Stimulated activated CD8-positive, alpha-beta memory T cell treated with anti-CD3 and anti-CD28 coated beads, Interleukin-7, amount 100 ng/mL, for 48 hours (primary cell): ENCODE measurements at places on chromosomes 2 and 18.

GRCh38 chr2:174334781-174335251 lies at the start of gene SP9:
Gene SP9 (plus strand): TSS chr2:174334954. CDS start chr2:174335093, 139 bp downstream.
- no peak for DNase-seq

DNA sequence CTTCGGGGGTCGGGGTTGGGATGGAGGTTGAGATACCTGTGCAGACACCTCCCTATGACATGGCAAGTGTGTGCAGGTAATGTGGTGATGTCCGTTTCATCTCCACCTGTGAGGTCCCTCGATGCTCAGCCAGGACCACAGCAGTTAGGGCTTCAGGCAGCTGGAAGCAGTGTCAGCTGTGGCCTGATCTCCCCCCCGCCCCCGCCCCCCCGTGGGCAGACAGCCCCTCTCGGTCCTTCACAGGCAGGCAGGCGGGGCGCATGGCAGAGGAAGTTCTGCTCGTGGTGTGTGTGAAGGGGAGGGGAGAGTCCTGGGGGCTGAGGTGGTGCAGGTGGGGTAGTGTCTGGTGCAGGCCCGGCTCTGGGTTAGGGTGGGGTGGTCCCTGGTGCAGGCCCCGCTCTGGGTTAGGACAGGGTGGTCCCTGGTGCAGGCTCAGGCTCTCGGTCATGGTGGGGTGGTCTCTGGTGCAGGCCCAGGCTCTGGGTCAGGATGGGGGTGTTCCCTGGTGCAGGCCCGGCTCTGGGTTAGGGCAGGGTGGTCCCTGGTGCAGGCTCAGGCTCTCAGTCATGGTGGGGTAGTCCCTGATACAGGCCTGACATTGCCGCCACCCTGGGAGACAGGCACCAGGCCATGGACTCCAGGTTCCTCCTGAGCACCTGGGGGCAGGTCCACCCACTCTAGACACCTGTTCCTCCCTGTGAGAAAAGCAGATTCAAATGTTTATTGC lies 94.3 kb downstream of the NFATC1 start:
- DNase-seq = no peak

DNA sequence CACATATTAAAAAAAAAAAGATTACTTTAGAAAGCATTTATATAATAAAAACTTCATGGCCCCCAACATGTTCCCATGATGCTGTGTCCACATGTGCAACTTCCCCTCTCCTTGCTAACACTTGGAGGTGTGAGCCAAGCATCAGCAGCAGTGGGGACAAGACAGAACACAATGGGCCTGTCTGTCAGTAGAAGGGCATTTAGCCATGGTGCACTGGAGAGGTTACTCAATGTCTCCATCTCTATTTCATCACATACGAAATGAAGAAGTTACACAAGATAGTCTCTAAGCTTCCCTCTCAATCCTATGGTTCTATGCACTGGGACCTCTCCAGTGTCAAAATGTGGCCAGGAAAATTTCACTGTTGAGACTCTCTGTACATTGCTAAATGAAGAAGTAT lies 2.5 kb downstream of the VIT start:
- no peak for DNase-seq

GRCh38 chr2:112699984-112700667 lies 20.7 kb upstream of the NT5DC4 start:
- no peak for DNase-seq

- no peak for DNase-seq
Observed at GRCh38 chr18:28771849-28772248, 594.9 kb upstream of the CDH2 start.

- DNase-seq = no peak
Observed at GRCh38 chr18:57583297-57583835, 3.1 kb downstream of the FECH start.

- no peak for DNase-seq
Observed at GRCh38 chr18:47737956-47738355, 192.5 kb downstream of the SMAD2 start.

DNA sequence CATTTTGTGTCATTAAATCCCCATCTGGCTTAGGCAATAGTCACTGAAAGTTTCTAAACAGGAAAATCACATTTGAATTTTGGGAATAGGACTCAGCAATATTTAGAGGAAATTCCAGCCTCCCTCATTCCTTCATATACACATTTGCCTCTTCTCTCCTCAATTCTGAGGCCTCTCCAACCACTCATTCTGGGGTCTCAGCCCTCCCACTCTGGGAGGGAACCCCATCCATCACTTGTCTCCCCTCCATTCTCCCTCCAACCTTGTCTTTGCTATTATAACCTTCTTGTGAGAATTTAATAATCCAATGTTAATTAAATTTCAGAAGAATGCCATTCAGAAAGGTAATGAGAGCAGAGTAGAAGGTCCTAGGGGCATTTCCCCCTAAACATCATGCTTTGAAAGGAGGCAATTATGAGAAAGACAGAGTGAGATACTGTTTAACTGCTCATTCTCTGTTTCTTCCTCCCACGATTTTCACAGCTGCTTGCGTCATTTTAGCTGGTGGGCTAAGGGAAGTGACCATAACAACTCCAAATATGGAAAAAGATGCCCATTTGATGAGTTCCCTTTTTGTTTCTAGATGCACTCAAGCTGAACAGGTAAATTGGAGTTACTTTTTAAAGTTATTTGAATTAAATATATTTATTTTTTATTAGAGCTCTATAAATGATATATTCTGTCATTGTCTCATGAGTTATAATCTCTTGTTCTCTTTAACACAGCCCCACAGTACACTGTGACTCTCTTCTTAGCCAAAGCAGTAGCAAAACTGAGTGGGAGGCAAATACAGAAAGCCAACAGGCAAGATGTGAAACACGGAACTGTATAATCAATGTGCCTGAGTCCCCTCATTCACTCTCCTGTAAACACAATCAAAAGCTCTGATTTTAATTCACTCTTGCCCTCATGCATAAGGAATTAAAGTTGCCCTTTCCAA lies 135.1 kb downstream of the DLGAP1 start:
- no peak for DNase-seq

GRCh38 chr18:7373441-7373840 lies 142.6 kb downstream of the LRRC30 start:
- no peak for DNase-seq

GRCh38 chr2:26682155-26682554 lies 10.4 kb upstream of the KCNK3 start:
- DNase-seq = no peak

GRCh38 chr2:231029563-231029962 lies 7.8 kb upstream of the C2orf72 start:
- no peak for DNase-seq

- DNase-seq = no peak
Observed at GRCh38 chr2:158756331-158756730, 38.8 kb upstream of the DAPL1 start.

GRCh38 chr18:28248653-28249052 lies 71.7 kb upstream of the CDH2 start:
- DNase-seq = no peak

DNA sequence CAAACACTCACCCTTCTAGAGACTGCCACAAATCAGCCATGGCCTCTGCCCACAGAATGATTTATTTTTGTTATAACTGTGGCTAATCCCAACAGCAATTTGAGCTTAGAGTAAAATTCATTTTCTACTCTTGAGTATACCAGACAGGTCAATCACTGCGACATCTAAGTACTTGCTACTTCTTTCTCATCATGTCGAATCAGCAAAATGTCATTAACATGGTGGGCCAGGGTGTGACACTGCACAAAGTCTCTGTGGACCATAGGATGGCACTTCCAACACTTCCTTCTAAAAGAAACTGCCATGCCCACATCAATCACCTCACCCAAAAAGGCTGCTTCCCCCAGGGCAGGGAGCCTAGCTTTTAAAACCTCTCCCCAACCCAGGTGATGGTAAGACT lies 64.4 kb downstream of the KCNG3 start:
- DNase-seq = no peak

DNA sequence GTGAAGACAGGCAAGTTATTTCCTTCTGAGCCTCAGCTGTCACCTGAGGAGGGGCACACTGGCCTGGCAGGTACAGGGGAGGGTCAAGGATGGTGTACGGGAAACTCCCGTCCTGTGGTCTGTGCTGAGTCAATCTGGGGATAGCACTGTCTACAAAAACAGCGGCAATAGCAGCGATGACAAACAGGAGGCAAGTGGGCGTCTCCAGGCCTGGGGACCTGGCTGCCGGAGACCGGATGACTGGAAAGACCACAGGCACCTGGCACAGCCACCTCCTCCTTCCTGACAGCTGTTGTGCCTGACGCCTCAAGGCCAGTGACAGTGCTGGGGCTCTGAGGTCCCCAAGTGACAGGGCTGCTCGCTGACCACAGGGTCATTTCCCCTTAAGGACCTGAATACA lies 202.1 kb upstream of the HS6ST1 start:
- peak; percentile 17 for DNase-seq

- no peak for DNase-seq
Observed at GRCh38 chr2:213316001-213316735, 31.9 kb downstream of the SPAG16 start.

- no peak for DNase-seq
Observed at GRCh38 chr2:7593360-7593759, 676.1 kb downstream of the RNF144A start.

GRCh38 chr2:127373362-127374083 lies 14.3 kb downstream of the MAP3K2 start:
- no peak for DNase-seq

DNA sequence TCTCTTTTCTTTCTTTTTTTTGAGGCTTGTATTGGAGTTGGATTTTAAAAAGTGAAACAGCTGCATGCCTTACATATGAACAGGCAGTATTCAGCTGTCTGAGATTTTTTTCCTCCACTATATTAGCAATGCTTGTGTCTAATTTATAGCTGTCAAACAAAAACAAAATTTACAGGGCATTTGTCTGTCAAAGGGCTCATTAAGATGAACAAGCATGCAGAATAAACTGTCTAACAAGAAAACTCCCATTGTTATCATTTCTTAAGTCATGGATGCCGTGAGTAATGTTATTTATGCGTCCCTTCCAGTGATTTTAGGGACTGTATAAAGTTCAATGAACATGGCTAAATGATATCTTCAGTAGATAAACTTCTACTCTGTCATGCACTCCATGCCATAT lies 674.7 kb downstream of the PLCL1 start:
- no peak for DNase-seq

DNA sequence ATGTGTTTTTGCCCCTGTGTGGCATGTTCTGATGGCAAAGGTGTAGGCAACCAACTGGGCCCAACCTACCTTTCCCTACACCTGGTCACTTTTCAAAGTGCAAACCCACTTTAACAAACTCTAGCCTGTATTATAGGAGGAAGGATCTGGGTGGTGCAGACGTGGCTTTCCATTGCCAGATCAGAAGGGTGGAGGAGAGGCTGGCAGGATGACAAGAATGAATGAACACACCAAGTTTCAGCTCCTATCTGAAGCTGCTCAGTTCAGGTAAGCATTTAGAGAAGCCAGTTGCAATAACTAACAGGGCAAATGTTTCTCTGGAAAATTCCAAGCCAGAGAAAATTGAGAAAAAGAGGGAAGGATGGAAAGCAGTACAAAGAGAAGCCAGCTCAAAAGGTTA lies 707 bp upstream of the SERPINB7 start:
- no peak for DNase-seq

GRCh38 chr18:21330122-21330701 lies 88.2 kb downstream of the GREB1L start:
- no peak for DNase-seq

- no peak for DNase-seq
Observed at GRCh38 chr2:42930025-42930581, 137.7 kb upstream of the HAAO start.

DNA sequence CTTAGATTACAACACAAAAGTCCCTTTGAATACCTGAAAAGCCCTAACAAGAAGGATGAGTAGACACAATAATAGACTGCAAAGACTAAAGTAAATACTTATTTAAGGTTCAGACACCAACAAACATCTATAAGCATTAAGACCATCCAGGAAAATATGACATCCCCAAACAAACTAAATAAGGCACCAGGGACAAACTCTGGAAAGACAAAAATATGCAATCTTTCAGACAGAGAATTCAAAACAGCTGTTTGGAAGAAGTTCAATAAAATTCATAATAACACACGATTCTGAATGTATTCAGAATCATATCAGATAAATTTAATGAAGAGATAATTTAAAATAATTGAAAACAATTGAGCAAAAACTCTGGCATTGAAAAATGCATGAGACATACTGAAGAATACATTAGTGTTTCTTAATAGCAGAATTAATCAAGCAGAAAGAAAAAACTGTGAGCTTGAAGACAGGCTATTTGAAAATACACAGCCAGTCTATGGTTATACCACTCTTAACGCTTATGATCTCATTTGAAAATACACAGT lies 1388.8 kb downstream of the DSC3 start:
- no peak for DNase-seq

DNA sequence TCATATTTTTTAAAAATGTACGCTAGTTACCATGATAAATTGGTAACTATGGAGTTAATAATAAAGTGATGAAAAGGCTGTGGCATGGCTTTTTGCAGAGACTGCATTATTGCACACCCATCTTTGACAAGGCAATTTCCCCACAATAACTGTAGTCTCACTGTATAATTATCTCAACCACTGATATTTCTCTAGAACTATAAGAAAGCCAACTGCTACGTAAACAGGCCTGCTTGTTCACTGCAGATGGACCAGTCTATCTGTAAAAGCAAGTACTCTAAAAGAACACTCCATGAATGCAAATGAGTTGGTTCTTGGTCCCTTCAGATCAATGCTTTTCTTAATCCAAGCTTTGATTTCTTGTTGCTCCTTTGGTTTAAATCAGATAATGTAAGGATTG lies 218.7 kb downstream of the RBM43 start:
- DNase-seq = no peak

- peak; percentile 6 for DNase-seq
Observed at GRCh38 chr2:85066874-85067351, 66.3 kb upstream of the TCF7L1 start.

GRCh38 chr2:43218155-43218701 lies 8.2 kb downstream of the ZFP36L2 start:
- DNase-seq = no peak

- no peak for DNase-seq
Observed at GRCh38 chr2:37659723-37660122, 11.7 kb downstream of the CDC42EP3 start.

GRCh38 chr2:121135168-121135853 lies 149.7 kb downstream of the TFCP2L1 start:
- no peak for DNase-seq

GRCh38 chr2:43004879-43005244 lies 212.5 kb upstream of the HAAO start:
- no peak for DNase-seq

DNA sequence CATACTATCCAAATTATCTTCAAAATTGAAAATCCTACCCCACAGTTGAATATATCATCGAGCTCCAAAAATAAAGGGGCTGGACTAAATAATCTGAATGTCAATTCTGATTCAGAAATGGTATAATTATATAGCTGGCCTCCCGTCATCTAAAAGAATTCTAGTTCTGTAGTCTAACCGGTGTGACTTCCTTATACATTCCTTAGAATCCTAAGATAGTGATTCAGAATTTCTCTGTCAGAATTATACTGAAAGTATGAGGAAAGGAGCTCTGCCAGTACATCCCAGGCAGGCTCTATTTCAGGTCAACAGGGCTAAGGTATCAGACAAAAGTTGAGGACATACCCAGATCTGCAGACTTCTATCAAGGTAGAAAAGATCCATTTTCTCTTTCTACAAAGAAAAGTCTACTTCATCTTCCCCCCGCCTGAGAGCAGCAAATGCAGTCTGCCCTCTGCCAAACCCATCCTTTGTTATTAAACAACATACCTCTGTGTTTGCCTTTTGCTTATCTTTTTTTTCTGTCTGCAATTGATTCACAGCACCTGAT lies 128.5 kb downstream of the METTL4 start:
- DNase-seq = no peak

- no peak for DNase-seq
Observed at GRCh38 chr2:164913640-164914350, 41.5 kb downstream of the SLC38A11 start.
